Endothelial cell of coronary artery (primary cell): ENCODE measurements at places on chromosomes 16 and 17. TPM values are rescaled to one million over a fixed set of nuclear protein-coding genes. Genes with fewer than 3 reads are reported as not detected.

TUBB3 gene
- 157 and 335 TPM in 2 replicates for total RNA-seq

ITGAX gene
- 0.38 and 0.81 TPM in 2 replicates for total RNA-seq

CLEC18B gene
- 0.18 and 0.28 TPM in 2 replicates for total RNA-seq

RDM1 gene
- total RNA-seq, result 0.19 and 0.36 TPM in 2 replicates

GUCY2D gene
- not detected in 2 replicates for total RNA-seq

CORO6 gene
- 0.63 and 2.4 TPM in 2 replicates for total RNA-seq

CCL8 gene
- not detected in 2 replicates for total RNA-seq

CES5A gene
- not detected in 2 replicates for total RNA-seq

KIF1C gene
- 132 and 141 TPM in 2 replicates for total RNA-seq

SLC22A31 gene
- total RNA-seq, result 0.18 TPM in 1 of 2 replicates, not detected in the other

KRT32 gene
- not detected in 2 replicates for total RNA-seq

LRRC37A3 gene
- 2.7 and 3.2 TPM in 2 replicates for total RNA-seq

TMC7 gene
- total RNA-seq, result 3.7 and 4.0 TPM in 2 replicates

SSH2 gene
- total RNA-seq, result 19.0 and 21.8 TPM in 2 replicates

ZP2 gene
- not detected in 2 replicates for total RNA-seq

TLCD3B gene
- total RNA-seq, result 0.09 TPM in 2 replicates

SLC35B1 gene
- total RNA-seq, result 39.1 and 66.5 TPM in 2 replicates

KAT2A gene
- total RNA-seq, result 6.9 and 13.9 TPM in 2 replicates

CACNG3 gene
- total RNA-seq, result not detected in 2 replicates

SGF29 gene
- 7.6 and 9.2 TPM in 2 replicates for total RNA-seq

KRTAP2-1 gene
- total RNA-seq, result not detected in 2 replicates

CCL22 gene
- not detected in 2 replicates for total RNA-seq

NXN gene
- 20.0 and 28.9 TPM in 2 replicates for total RNA-seq

SLC13A2 gene
- total RNA-seq, result not detected in 2 replicates

TNFRSF17 gene
- not detected in 2 replicates for total RNA-seq

TIMM22 gene
- 14.2 and 17.4 TPM in 2 replicates for total RNA-seq

NEUROD2 gene
- not detected in 2 replicates for total RNA-seq

PNMT gene
- not detected in 2 replicates for total RNA-seq

CNGB1 gene
- total RNA-seq, result under 0.01 TPM in 1 of 2 replicates, not detected in the other

TK1 gene
- 37.6 and 75.5 TPM in 2 replicates for total RNA-seq

ICAM2 gene
- 348 and 500 TPM in 2 replicates for total RNA-seq

SLC16A13 gene
- 0.54 and 1.4 TPM in 2 replicates for total RNA-seq

KRTAP3-2 gene
- total RNA-seq, result not detected in 2 replicates

ACE gene
- total RNA-seq, result 27.5 and 46.8 TPM in 2 replicates

CAVIN1 gene
- total RNA-seq, result 733 and 826 TPM in 2 replicates
